Activated effector memory CD4-positive, alpha-beta T cell treated with anti-CD3 and anti-CD28 coated beads, Interleukin-2, amount 50 U/mL, for 16 hours (primary cell): ENCODE measurements at places on chromosomes 12 and 14.
A peak's percentile ranks its signal among the peaks of the same experiment; 100 is the strongest.

DNA sequence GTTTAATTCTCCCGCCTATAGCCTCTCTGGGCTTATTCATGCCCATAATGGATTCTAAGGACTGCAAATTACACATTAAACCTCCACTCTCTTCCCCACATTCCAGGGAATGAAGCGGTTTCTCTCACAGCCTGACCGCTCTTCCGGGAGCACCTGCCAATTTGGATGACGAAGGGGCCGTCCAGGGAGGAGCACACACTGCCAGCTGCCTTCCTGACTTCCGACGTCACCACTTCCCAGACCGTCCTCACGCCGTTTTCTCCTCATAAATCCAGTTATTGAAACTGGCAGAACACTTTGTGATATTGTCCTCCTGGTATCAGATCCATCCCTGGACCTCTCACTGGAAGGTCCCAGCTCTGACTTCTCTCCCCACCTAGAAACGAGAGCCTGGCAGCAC, 87.6 kb downstream of the GCH1 start:
- DNase-seq = no peak

- no peak for DNase-seq
These were observed 420.2 kb downstream of the SLC6A15 start for GRCh38 chr12:84492351-84492883.

GRCh38 chr12:124405151-124405550, 110.3 kb downstream of the RFLNA start:
- no peak for DNase-seq

DNA sequence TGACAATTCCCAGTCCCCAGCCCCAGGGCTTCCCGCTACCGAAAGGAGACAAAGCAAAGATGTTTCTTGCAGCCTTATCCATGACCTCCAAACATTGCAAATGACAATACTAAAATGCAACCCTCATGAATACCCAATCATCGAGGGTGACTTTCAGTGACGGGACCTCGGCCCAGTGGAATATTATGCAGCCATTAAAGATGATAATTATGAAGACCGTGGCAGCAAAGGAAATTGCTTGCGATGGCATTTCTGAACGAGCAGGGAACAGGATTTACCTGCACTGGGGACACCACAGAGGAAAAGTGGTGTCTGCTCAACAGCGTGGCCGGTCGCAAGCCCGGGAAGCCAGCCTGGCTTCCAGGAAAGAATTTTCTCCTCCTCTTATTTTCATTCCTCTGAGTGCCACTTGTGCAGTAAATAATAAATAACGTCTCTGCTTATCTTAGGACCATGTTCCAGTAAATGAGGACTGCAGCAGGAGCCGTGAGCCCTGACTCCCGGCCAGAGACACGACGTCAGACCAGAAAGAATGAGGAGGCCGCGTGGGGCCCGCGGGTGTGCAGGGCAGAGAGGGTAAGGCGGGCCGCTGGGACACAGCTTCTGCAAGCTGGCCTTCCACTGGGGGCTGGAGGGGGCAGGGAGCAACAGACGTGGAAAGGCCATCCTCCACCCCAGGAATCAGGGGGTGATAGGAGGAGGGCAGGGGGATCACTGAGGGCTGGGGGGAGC, 6.6 kb downstream of the C14orf180 start:
- no peak for DNase-seq

- DNase-seq = no peak
These were observed 67.5 kb downstream of the DNAH10 start for GRCh38 chr12:123829561-123829960.

- DNase-seq = no peak
These were observed 81.9 kb upstream of the ATF7IP start for GRCh38 chr12:14283489-14284144.

GRCh38 chr14:91501951-91502930, 7.9 kb downstream of the PPP4R3A start:
- no peak for DNase-seq

GRCh38 chr12:104213952-104214351, 1.6 kb upstream of the TXNRD1 start:
- DNase-seq = no peak

GRCh38 chr14:64645220-64645892, 58.9 kb upstream of the PLEKHG3 start:
- peak; percentile 45 for DNase-seq

DNA sequence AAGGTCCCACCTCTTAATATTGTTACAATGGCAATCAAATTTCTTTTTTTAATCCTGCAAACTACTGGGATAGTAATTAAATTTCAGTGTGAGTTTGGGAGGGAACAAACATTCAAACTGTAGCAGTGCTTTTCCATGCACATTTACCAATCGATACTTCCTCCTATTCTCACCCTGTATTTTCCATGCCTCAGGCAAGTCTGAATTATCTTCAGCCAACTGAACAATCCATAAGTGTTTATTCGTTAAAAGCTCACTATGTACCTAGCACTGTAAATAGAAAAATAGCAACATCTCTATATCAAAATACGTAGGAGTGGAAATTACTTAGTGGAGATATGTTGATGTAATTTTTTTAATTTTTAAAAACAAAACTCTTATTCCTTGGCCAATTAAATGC, 43.5 kb downstream of the CCDC177 start:
- no peak for DNase-seq

GRCh38 chr14:102418169-102418852, 55.6 kb downstream of the TECPR2 start:
- no peak for DNase-seq

DNA sequence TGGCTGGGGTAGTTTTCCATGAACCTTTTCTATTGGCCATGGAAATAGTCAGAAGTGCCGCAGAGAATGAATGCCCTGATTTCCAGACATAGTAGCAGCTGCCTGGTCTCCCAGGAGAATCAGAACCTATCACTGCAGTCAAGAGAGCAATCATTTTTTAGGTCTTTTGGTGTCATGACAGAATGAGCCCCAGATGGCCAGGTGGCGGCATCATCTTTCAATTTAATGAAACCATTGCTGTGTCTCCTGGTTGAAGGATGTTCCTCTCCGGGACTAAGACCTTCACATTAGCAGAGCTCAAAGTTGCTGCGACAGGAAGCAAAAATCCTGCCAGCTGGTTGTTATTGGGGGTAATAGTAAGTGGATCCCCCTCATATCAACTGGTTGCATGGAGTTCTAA, 18.8 kb downstream of the TNFAIP2 start:
- DNase-seq = no peak

DNA sequence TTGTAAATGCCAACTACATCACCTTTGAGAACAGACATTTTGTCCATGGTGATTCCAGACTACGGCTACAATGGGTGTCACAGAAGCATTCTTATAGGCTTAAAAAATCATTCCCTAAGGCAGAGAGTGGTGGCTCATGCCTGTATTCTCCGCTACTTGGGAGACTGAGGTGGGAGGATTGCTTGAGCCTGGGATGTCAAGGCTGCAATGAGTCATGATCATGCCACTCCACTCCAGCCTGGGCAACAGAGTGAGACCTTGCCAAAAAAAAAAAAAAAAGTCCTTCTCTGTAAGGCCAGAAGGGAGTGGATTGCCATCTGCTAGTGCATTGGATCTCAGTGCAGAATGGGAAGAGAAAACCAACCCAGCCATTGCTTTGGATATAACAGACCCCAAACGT, 522.5 kb downstream of the VRK1 start:
- no peak for DNase-seq

GRCh38 chr12:117499759-117500485, 138.5 kb upstream of the NOS1 start:
- no peak for DNase-seq

DNA sequence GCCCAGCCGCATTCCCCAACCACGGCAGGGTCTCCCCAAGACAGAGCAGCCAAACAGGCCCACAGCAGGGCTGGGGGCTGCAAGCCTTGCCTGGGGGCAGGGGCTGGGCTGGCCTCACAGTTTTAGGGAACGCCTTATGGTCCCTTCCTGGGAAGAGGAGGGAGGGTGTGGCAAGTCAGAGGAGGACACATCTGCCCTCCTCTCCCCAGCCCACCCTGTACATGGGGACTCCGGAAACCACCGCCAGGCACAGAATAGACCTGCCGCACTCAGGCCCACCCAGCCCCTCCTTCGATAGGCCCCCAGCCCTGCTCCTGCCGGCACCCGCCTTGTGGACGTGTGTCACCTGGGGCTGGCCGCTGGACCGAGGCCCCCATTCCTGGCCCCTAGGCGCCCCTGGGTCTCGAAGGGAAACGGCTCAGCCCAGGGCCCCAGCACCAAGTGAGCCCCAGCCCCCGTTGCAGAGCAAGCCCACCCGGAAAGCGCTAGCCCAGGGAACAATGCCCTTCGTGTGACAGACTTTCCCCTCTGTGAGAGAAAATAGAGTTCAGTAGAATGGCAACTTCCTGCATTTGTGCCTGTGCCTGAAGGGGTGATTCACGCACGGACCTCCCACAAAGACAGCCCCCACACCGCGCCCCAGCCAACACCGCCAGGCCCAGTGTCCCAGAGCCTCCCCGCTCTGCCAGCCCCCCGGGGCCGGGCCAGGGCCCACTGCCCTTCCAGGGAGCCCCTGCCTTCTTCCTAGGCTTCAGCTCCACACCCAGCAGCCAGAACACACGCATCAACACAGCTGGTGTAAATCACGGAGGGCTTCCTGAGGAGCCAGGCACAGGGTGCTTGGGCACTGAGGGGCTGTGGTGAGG, 12.0 kb upstream of the NUDT14 start:
- no peak for DNase-seq

- DNase-seq = no peak
These were observed 36.0 kb upstream of the SNX6 start for GRCh38 chr14:34665785-34666435.

DNA sequence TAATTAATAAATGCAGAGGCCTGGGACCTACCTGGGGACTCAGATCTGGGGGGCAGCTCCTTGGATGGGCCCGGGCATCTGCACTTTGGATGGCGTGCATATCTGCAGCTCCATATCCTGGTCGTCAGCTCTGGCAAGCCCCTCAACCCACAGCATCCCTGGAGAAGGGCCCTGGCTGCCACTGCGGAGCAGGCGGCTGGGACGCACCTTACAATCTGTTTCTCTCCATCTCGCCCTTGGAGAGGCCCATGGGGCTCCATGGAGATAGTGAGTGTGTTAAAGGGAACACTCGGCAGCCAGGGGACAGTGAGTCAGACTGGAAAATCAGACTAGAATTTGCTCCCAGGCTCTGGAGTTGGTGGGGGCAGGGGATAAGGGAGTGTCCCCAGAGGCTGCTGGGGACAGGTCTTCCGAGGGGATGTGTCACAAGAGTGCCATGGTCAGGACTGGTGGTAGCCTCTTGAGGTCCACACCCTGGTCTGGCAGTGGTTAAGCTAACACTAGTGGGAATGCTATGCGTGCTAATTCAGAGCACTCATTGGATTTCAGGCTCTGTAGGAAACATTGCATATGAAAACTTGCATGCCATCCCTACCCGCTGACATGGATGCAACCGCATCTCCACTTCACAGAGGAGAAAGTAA, 21.5 kb downstream of the RFLNA start:
- DNase-seq = no peak

GRCh38 chr12:96420277-96420835, 20.1 kb upstream of the CDK17 start:
- no peak for DNase-seq

GRCh38 chr14:24362241-24362960, 5.6 kb upstream of the NFATC4 start:
- DNase-seq = no peak
